ENCODE measurements at places on chromosomes 7 and 10.

- DNase-seq, result no peak
These were observed 481 bp downstream of the SFTPA2 start for GRCh38 chr10:79559726-79560125.

DNA sequence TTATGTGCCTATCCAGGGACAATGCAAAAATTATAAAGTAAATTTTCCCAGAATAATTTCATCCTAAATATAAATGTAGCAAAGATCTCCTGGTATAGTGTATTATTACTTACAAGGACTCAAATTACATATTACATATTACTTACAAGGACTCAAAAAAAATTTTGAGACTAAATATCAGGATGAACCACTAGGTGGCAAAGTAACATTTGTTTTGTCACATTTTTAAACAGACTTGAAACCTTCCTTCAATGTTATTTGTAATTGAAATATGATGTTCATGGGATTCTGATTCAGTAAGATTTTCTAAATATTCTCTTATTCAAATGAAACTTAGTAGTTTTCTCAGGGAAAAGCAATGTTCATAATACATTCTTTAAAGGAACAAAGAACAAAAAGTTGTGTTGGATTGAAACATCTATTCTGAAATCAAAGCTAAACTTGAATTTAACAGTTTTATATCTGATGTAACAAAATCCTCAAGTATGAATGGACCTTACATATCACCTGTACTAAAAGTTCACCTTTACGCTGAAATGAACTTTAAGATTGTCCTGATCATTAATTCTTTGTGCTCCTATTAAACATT lies 74.3 kb upstream of the GNAI1 start:
- DNase-seq, result peak; percentile 53

GRCh38 chr7:2983586-2983985 lies 60.1 kb downstream of the CARD11 start:
- DNase-seq, result peak; percentile 63

- no peak for DNase-seq
These were observed 106.5 kb upstream of the ANLN start for GRCh38 chr7:36283181-36283580.

DNA sequence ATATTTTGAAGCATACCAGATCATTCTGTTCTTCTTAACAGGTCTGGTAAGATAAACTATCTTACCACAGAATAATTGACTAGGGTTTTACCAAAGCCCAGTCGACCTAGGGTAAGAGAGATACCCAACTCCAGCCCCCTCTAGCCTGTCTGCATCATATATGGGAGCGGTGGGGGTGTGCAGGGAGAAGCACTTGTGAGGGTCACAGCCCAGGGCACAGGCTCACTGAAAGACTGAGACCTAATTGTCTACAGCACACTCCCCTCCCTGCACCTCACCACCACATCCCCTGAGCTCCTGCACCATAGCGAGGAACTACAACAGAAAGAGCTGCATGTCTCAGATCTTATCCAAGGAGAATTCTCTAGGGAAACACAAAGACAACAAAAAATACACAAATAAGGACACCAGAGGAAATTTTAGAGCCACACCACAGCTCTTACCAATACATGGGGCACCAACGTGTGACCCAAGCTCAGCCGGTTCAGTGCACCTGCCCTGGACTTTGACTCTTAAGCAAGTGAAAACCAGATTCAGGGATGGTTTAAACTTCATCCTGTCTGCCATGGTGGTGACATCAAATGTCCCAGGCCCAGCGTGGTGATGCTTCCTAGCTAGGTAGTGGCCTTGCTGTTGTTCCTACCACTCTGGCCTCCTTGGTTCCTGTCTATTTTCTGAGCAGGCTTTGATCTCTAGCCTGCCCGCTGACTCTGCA lies 150.8 kb downstream of the HERPUD2 start:
- no peak for DNase-seq

DNA sequence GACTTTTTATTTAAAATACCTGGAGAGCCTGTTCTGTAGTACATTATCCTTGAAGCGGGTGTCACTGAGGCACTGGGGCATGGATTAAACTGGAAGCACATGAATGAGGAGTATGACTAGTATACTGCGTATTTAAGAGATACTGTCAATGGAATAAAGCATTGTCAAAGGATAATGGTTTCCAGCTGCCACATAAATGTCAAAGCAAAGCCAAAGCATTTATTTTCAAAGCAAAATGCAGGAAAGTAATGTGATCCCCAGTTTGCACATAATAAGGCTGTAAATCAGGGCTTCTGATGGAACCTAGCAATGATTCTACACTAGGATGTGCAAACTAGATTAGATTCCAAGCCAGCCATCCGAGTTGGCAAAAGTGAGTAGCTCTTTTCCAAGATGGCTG lies 240.1 kb downstream of the POU6F2 start:
- DNase-seq, result no peak

DNA sequence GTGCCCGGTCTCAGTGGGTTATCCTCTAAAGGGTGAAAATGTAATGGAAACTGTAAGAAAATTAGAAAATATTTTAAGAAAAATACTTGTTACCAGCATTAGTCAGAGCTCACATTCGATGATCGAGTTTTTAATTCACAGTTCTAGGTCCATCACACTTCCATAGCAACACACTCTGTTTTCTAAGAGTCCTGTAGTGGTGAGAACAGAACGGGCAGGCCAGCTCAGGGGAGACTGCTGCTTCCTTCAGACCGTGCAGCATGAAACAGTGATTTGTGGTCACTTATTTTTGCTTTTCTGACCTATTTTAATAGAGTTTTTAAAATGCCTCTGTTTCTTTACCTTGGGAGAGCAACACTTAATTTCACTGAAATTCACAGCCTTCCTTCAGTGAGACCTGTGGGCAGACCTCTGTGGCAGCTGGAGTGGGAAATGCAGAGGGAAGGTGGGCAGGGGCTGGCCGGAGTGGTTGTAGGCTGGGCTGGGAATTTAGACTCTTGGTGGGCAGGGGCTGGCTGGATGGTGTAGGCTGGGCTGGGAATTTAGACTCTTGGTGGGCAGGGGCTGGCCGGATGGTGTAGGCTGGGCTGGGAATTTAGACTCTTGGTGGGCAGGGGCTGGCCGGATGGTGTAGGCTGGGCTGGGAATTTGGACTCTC lies 1.5 kb downstream of the SUN1 start:
- DNase-seq, result no peak

GRCh38 chr10:60252688-60253087 lies 137.0 kb downstream of the ANK3 start:
- no peak for DNase-seq

GRCh38 chr7:48964074-48964473 lies 39.7 kb downstream of the CDC14C start:
- DNase-seq, result no peak

DNA sequence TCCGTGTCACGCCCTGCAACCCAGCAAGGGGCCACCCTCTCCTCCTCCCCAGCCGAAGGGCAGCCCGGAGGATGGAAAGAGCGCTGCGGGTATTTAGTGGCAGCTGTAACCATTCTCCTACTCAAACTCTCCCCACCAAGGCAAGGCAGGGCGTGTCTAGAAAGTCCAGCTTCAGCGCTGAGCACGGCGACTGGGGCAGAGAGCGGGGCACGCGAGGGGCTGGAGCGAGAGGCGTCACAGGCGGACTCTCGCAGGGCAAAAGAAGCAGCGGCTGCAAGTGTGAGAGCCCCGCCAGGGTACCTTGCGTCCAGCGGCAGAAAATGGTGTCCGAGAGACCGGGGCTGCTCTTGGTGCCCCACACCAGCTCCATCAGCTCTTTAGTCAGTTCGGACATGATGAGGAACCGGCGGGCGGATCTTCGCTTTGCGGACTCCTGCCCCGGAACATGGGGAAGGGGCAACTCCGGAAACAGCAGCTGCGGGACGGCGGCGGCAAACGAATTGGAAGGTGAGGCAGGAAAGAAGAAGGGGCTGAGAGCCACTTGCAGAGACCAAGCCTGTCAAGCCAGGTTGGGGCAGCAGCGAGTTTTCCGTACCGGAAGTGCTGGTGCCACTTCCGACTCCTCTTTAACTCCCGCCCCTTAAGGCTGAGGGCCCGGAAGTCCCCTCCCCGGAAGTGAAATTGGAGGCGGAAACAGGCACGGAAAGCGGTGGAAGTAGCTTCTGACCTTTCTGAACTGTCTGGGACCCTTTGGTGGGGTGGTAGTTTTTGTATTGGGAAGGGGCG lies at the start of gene MINDY3:
Gene MINDY3, minus strand, starts transcription at position 602 of the 786 bp plus-strand sequence. Its CDS starts 208 bp downstream, at position 394.
- peak; percentile 63 for DNase-seq

GRCh38 chr10:47336387-47337134 lies 11.6 kb upstream of the RBP3 start:
- DNase-seq, result no peak

DNA sequence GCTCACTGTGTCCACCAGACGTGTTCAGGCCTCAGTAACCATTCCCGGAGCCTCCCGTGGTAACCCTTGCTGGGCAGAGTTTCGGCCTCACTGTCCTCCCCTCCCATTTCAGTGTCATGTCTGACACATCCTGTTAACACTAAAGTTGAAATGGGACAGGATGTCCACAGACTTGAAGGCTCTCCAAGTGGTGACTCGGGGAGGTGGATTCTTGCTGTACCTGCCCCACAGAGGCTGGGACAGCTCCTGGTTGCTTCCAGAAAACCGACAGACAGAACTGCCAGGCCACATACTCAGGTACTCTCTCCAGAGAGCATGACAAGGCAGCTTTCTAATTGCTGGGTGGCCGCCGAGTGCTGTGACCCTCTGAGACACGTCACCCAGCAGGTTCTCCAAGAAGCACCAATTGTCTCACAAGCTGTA lies 17.9 kb upstream of the CYTH3 start:
- no peak for DNase-seq

GRCh38 chr7:150344299-150344698 lies 2.9 kb upstream of the RARRES2 start:
- no peak for DNase-seq

DNA sequence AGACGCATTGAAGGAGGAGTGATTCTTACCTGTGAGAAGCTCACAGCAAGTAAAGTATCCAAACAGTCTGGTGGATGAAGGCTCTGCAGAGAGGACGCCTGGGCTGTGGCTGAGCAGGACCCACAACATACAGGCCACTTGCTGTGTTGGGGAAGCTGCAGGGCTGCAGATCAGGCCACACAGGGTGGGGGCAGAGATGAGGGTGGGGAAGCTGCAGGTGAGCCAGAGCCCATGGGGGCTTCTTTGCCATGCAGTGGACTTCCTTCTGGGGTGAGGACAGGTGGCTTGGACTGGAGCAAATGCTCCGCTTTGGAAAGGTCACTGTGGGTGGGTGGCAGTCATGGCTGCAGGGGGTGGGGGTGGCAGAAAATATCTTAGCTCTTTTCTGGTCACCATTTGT lies 214.8 kb downstream of the GLRX3 start:
- DNase-seq, result no peak

- no peak for DNase-seq
These were observed 151.1 kb downstream of the SEM1 start for GRCh38 chr7:96558530-96558929.

GRCh38 chr10:7817984-7818294 lies 366 bp upstream of the TAF3 start:
- DNase-seq, result no peak

DNA sequence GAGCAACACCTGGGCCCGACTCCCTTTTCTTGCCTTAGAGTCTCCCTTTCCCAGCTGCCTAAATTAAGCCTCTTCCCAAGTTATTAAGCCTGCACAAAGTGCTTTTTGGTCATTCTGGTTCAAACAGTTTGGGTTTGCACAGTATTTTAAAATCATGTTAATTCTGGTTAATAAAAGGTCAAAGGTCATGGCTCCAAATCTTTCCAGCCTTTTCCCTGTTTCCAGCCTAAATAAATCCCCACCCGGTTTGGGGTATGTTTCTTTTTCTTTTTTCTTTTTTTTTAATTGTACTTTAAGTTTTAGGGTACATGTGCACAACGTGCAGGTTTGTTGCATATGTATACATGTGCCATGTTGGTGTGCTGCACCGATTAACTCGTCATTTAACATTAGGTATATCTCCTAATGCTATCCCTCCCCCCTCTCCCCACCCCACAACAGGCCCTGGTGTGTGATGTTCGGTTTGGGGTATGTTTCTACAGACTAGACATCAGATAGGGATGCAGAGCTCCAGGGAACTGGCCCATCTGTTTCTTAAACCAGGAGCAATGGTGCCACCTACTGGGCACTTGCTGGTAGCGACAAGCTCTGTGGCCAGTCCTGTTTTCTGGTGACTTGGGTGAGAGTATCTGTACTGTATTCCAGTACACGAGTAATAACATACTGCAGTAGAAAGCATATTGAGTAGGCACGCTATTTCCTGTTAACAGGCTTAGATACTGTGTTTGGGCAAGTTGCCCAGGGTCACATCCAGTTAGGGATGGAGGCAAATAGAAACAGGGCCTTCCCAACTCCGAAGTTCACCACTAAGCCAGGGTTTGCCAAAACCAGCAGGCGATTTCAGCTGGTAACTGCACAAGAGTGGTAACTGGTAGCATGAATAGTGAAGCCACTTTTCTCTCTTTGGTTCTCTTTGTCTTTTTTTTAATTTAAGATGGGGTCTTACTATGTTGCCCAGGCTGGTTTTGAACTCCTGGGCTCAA lies 60.6 kb upstream of the TRIM8 start:
- DNase-seq, result peak; percentile 83

- peak; percentile 96 for DNase-seq
These were observed 517.5 kb upstream of the GALNT17 start for GRCh38 chr7:70614237-70615045.

- DNase-seq, result no peak
These were observed 100.9 kb downstream of the EXOC4 start for GRCh38 chr7:133353775-133354174.

- DNase-seq, result no peak
These were observed 607 bp upstream of the GGCT start for GRCh38 chr7:30505174-30505697.

GRCh38 chr10:25978771-25979170 lies 44.7 kb downstream of the MYO3A start:
- no peak for DNase-seq

- DNase-seq, result no peak
These were observed 608.3 kb upstream of the C7orf33 start for GRCh38 chr7:147982307-147982706.

DNA sequence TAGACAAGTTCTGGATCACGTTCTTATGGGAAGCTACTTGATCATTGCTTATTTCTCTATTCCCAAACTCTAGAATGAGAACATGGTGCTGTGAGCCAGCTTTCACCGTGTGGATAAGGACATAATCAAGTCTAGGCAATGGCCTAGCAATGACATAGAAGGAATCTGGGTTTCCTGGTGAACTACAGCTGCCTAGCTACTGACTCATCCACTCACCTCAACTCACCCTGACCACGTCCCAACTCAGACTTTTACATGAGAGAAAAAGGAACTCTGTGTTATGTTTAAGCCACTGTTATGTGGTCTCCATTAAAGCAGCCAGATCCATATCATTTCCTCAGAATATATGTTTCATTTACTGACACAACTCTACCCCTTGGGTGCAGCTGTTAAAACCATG lies 18.8 kb upstream of the MET start:
- no peak for DNase-seq

DNA sequence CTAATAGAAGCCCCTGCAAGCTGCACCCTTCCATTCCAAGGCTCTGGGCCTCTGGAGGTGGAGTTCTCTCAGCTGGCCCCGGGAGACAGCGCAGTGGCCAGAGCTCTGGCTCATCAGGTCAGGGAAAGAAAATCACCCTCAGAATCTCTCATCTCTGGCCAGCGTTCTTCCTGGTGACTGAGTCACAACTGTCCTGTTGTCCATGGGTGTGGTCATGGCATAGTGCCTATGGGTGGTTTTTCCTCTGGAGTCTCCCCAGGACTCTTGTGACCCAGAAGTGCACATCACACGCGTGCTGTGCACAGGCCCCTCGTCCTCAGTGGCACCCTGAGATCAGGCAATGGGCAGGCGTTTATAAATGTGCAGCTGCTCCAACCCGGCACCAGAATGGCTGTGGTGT lies 27.4 kb upstream of the FXYD4 start:
- no peak for DNase-seq

- no peak for DNase-seq
These were observed 116.2 kb upstream of the GPR22 start for GRCh38 chr7:107353701-107354100.
